Endothelial cell of umbilical vein (primary cell): ENCODE measurements at places on chromosomes 11 and 22. TPM values are rescaled to one million over a fixed set of nuclear protein-coding genes. Genes with fewer than 3 reads are reported as not detected.

PNPLA5 gene
- total RNA-seq = not detected in 2 replicates

TMEM134 gene
- total RNA-seq = 33.4 and 41.6 TPM in 2 replicates

C11orf91 gene
- 1.4 and 2.1 TPM in 2 replicates for total RNA-seq

SYT9 gene
- 0.25 TPM in 1 of 2 replicates, not detected in the other for total RNA-seq

H19 gene
- 0.37 and 3.2 TPM in 2 replicates for total RNA-seq

SEC14L2 gene
- total RNA-seq = 22.7 and 28.8 TPM in 2 replicates

TEX12 gene
- total RNA-seq = 0.46 TPM in 1 of 2 replicates, not detected in the other

RFPL3 gene
- not detected in 2 replicates for total RNA-seq
